ENCODE measurements at places on chromosomes 1 and 21. TPM values are rescaled to one million over a fixed set of nuclear protein-coding genes. Genes with fewer than 3 reads are reported as not detected.

DNA sequence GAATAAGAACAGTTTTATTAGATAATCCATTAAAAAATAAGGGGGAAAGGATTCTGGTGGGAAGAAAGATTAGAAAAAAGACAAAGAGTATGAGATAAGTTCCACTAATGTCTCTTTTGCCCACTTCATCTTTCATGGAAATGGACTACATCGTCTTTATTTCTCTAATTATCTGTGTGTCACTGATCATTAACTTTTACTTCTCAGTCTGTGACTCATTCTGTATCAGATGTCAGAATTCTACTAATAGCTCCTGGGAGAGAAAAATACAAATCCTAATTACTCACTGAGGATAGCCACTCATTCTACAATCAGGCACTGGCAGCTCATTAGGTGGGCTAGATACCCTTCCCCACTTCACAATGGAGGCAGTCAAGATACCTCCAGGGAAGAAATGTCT is 41.7 kb downstream of the ILDR2 start:
- no peak overlapping the region for H3K27ac ChIP-seq
- peaks cover 88% of the 10 kb centered on the region for H3K27me3 ChIP-seq
- H3K4me3 ChIP-seq = no peak overlapping the region

GRCh38 chr1:211742272-211742671 is 66.9 kb upstream of the NEK2 start:
- no peaks in the 10 kb centered on the region for H3K36me3 ChIP-seq
- H3K27ac ChIP-seq = no peak overlapping the region
- DNase-seq = no peak
- peaks cover 15% of the 10 kb centered on the region for H3K4me1 ChIP-seq
- no peaks in the 10 kb centered on the region for H3K27me3 ChIP-seq
- no peak overlapping the region for H3K4me3 ChIP-seq

GRCh38 chr1:44423591-44424537 is 18.8 kb downstream of the RNF220 start:
- H3K36me3 ChIP-seq = no peaks in the 10 kb centered on the region
- H3K27me3 ChIP-seq = peaks cover 12% of the 10 kb centered on the region
- peak; percentile 45 for DNase-seq
- H3K4me1 ChIP-seq = peaks cover 32% of the 10 kb centered on the region

GRCh38 chr1:222525951-222526350 is 22.0 kb downstream of the HHIPL2 start:
- H3K27ac ChIP-seq = no peak overlapping the region
- no peaks in the 10 kb centered on the region for H3K4me1 ChIP-seq
- H3K36me3 ChIP-seq = no peaks in the 10 kb centered on the region
- no peak for DNase-seq
- no peaks in the 10 kb centered on the region for H3K27me3 ChIP-seq

DNA sequence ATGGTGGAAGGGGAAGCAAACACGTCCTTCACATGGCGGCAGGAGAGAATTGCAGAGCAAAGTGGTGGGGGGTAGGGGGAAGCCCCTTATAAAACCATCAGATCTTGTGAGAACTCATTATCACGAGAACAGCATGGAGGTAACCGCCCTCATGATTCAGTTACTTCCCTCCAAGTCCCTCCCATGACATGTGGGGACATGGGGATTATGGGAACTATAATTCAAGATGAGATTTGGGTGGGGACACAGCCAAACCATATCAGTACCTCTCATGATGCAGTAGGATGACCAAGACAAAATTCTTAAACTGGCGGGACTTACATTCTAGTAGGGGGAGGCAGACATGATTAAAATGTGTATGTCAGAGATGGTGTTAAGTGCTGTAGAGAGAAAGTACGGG is 38.8 kb downstream of the WNT4 start:
- no peak overlapping the region for H3K27ac ChIP-seq
- no peaks in the 10 kb centered on the region for H3K4me1 ChIP-seq
- no peaks in the 10 kb centered on the region for H3K36me3 ChIP-seq
- H3K4me3 ChIP-seq = no peak overlapping the region

DNA sequence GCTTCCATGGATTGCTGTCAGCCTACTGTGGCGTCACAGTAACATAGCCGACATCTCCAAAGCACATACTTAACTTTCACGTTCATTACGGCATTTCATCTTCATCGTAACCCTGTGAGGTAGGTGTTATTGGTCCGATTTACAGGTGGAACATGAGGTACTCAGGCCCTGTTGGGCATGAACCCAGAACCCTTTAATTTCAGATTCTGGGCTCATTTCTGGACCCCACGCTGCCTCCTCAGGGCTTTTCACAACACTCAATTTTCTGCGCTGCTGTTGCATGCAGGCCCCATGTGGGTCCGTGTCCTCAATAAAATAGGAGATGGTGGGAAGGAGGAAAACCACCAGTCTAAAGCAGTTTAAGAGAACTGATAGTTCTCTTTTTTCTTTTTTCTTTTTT is 39.6 kb downstream of the UBE2T start:
- no peak for DNase-seq
- H3K4me1 ChIP-seq = no peaks in the 10 kb centered on the region
- H3K36me3 ChIP-seq = no peaks in the 10 kb centered on the region
- H3K4me3 ChIP-seq = no peak overlapping the region

DNA sequence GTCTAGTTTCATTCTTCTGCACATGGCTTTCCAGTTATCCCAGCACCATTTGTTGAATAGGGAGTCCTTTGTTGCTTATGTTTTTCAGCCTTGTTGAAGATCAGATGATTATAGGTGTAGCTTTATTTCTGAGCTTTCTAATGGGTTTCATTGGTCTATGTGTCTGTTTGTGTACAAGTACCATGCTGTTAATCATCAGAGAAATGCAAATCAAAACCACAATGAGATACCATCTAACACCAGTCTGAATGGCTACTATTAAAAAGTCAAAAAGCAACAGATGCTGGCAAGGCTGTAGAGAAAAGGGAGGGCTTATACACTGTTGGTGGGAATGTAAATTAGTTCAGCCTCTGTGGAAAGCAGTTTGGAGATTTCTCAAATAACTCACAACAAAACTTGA is 321.5 kb upstream of the PTBP2 start:
- no peak overlapping the region for H3K4me3 ChIP-seq
- no peaks in the 10 kb centered on the region for H3K4me1 ChIP-seq
- H3K27me3 ChIP-seq = no peaks in the 10 kb centered on the region
- H3K36me3 ChIP-seq = no peaks in the 10 kb centered on the region

- no peaks in the 10 kb centered on the region for H3K27me3 ChIP-seq
- DNase-seq = no peak
Observed at GRCh38 chr21:24785033-24785432, 822.2 kb downstream of the MRPL39 start.

DNA sequence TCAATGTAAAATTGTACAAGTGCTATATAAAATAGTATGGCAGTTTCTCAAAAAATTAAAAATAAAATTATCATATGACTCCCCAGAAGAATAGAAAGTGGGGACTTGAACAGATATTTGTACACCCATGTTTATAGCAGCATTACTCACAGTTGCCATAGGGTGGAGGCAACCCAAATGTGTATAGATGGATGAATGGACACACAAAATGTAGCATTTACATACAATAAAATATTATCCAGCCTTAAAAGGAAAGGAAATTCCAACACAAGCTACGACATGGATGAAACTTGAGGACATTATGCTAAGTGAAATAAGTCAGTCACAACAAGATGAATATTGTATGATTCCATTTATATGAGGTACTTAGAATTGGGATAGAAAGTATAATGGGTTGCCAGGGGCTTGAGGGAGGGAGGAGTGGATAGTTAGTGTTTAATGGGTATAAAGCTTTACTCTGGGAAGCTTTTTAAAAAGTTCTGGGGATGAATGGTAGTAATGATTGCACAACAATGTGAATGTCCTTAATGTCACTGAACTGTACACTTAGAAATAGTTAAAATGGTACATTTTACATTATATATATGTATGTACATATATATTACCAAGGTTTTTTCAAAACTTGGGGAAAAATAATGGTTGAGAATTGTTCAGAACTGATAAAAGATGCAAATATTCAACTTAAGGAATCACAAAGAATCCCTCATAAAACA is 53.0 kb upstream of the ADORA3 start:
- peaks cover 6% of the 10 kb centered on the region for H3K27me3 ChIP-seq
- no peak for DNase-seq
- H3K36me3 ChIP-seq = no peaks in the 10 kb centered on the region
- H3K27ac ChIP-seq = no peak overlapping the region

- H3K36me3 ChIP-seq = no peaks in the 10 kb centered on the region
- no peaks in the 10 kb centered on the region for H3K27me3 ChIP-seq
- no peak overlapping the region for H3K27ac ChIP-seq
- H3K4me3 ChIP-seq = no peak overlapping the region
- no peaks in the 10 kb centered on the region for H3K4me1 ChIP-seq
Observed at GRCh38 chr1:219075121-219075879, 98.4 kb upstream of the LYPLAL1 start.

DNA sequence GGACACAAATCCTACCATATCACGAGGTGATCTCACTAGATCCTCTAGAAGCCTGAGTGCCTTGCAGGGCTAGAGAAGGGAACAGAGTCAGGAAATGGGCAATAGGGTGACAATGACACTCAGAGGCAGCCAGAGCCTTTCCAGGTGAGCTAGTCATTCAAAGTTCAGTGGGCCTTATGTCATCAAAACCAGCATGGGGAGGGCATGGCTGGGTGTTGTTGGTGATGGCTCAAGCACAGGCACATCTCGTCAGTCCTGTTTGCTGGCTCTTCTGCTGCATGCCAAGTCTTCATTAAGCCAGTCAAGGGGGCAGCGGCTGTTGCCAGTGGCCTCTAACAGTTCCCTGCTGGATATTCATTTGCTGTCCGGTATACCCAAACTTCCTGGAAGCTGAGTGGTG is 99.6 kb upstream of the USP24 start:
- H3K27ac ChIP-seq = no peak overlapping the region
- H3K36me3 ChIP-seq = no peaks in the 10 kb centered on the region
- no peaks in the 10 kb centered on the region for H3K27me3 ChIP-seq
- H3K4me1 ChIP-seq = no peaks in the 10 kb centered on the region

GRCh38 chr1:192954705-192955265 is 104.4 kb downstream of the UCHL5 start:
- no peak for DNase-seq
- H3K4me3 ChIP-seq = no peak overlapping the region
- no peaks in the 10 kb centered on the region for H3K36me3 ChIP-seq
- no peaks in the 10 kb centered on the region for H3K27me3 ChIP-seq

Gene TSTD1
- total RNA-seq = 1.3 TPM

Gene CCDC17
- 2.0 TPM for total RNA-seq

Gene C4BPB
- not detected for total RNA-seq

Gene CFHR5
- not detected for total RNA-seq

Gene C1orf94
- 0.72 TPM for total RNA-seq
